ENCODE measurements at places on chromosomes 7 and 10.

GRCh38 chr10:133308421-133309099 is at the start of the genes TUBGCP2 and ZNF511:
Gene TUBGCP2 (minus strand): TSS chr10:133308872. CDS start chr10:133302941, 5,931 bp downstream.
Gene ZNF511 (plus strand): TSS chr10:133308914. CDS start chr10:133308944, 30 bp downstream.
- peak; percentile 86 for DNase-seq

DNA sequence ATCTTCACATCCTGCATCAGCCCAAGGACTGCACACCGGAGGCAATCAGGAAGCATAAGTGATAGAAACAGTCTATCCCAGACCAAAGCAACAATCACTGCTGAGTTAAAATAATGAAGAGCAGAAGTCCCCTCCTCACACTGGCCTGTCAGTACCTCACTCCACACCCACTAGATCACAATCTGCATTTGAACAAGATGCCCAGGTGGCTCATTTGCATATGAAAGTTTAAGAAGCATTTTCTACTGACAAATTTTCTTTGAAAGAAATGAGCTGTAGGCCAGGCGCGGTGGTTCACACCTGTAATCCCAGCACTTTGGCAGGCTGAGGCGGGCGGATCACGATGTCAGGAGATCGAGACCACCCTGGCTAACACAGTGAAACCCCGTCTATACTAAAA is 77.4 kb downstream of the CUL2 start:
- DNase-seq, result no peak

DNA sequence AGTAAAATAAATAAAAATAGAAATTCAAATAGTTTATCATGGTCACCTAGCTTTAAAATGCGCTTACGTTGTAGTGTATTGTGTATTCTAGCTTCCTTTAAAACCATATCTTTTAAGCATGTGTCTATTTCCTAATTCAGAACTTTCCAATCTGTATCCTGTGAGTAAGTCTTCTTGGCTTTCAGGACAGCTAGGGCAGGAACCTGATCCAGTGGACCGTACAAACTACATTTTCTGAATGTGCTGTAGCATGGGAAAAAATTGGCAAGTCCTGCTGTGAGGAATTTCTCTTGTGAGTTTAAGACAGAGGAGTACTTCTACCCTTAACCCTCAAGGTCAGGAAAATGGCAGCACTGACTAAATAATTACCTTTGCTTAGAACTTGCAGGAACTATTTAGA is 12.1 kb downstream of the OPN1SW start:
- DNase-seq, result no peak

DNA sequence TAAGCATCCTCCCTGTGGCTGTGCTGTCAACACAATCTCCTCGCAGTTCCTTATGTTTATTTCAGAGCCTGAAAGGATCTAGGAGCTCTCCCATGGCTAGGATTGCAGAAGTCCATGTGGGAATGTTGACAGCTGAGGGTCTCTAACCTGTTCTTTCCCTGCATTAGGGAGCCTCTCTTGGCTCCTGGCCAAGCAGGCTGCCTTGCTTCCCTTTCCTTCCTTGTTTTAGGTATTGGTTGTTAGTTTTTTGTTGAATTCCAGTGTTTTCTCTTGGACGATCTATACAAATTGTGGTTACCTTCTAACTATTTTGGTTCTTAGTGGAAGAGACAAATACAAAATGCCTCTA is 171.8 kb downstream of the MLLT10 start:
- DNase-seq, result no peak

Data from SJSA1 (cell line).